ENCODE measurements at places on chromosomes 16 and 17.

- no peak for DNase-seq
Measured at GRCh38 chr17:8073627-8074484, 13.7 kb downstream of the ALOX12B start.

DNA sequence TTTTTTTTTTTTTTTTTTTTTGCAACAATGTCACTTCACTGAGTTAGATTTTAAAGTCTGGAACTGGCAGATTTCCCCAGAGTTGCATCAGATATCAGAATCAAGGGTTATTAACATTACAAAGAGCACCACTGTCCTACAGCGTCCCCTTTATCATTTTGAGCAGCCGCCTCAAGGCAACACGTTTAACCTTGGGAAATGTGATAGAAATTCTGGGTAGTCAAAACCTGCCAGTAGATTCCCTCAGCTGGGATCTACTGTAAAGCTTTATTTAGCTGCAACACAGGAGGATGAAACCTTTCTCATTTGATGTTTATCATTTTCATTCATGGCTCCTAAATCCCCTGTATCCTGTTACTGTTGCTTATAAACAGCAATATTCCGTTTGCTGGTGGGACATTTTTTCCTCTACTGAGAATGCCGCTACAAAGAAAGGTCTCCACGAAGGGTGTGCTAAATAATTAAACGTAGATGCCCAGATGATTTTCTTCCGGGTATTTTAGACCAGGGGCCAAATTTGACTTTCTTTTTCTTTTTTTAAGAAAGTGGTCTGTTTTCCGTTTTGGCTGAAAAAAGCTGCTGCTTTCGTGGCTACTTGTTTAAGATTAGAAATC is 436.1 kb upstream of the GOT2 start:
- no peak for DNase-seq

- no peak for DNase-seq
Measured at GRCh38 chr17:80485846-80486245, 9.4 kb upstream of the NPTX1 start.

DNA sequence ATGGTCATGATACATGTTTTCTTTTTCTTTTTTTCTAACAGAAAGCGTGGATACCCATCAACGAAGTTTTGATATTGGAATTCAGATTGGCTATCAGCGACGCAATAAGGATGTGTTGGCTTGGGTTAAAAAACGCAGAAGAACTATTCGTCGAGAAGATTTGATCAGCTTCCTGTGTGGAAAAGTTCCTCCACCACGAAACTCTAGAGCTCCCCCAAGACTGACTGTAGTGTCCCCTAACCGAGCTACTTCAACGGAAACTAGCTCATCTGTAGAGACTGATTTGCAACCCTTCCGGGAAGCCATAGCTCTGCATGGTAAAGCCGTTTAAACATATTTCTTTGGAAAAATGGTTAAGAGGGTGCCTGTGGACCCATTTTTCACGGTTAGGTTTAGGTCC is 11.5 kb downstream of the HAPSTR1 start:
- DNase-seq = no peak

GRCh38 chr16:31876951-31877828 is 3.6 kb downstream of the ZNF267 start:
- no peak for DNase-seq

DNA sequence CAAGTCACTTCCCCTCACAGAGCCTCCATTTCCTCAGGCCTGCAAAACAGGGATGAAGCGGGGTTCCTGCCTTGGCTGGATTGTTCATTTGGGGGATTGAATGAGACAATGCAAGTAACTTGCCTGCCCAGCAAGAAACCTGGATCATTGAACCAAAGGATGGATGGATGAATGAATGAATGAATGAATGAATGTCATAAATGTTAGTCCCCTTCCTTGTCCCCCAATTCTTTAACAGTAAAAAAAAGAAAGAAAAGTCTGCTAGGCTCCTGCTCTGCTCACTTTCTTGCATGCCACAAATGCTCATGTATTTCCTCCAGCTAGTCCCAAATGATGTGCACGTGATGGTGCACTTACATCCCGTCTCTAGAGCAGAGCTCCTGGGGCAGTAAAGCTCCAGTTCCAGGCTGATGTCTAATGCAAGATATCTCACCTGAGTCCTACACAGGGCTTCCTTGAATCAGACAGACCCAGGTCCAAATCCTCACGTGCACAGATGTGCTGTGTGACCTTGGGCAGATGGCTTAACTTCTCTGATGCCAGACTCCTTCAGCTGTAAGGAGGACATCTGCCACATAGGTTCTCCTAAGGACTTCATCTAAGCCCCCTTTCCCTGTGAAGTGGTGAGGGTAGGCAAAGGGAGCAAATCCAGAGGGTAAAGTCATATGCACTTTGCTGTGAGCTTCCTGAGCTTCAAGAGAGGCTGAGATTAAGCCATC is 45.5 kb downstream of the C16orf82 start:
- DNase-seq = no peak

- DNase-seq = no peak
Measured at GRCh38 chr16:23855010-23855409, 19.2 kb downstream of the PRKCB start.

DNA sequence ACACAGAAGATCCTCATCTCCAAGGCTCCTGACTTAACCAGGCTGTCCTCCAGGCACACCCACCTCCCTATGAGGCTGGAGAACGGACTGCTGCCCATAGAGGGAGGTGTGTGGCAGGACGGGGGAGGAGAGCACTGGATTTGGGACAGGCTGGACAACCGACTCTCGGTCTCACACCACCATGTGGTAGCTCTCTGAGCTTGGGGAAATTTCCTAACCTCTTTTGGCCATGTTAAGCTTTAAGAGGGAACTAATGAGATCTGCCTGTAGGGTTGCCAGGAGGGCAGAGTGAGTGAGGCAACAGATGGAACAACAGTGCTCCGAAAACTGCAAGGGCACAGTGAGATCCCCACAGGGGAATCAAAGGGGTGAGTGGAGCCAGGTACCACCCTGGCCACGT is 32.7 kb downstream of the RHBDL3 start:
- DNase-seq = no peak

GRCh38 chr16:9033125-9033830 is 58.2 kb upstream of the HAPSTR1 start:
- no peak for DNase-seq

DNA sequence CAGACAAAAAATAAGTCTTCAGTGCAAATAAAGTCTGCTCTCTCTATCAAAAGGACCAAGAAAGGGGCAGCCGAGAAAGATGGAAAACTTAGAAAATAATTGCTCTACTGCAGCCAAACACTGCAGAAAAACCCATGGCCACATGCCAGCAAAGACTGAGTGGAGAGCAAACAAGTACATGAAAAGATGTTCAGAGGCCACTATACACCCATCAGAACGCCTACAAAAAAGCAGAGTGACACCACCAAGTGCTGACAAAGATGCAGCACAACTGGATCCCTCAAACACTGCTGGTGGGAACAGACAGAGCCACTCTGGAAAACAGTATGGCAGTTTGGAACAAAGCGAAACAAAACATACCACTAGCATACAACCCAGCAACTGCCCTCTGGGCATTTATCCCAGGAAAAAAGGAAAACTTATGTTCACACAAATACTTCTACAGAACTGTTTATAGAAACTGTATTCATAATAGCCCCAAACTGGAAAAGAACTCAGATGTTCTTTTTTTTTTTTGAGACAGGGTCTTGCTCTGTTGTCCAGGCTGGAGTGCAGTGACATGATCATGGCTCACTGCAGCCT is 36.7 kb downstream of the KIAA0753 start:
- no peak for DNase-seq

- DNase-seq = no peak
Measured at GRCh38 chr17:1800240-1800639, 29.5 kb downstream of the SMYD4 start.

DNA sequence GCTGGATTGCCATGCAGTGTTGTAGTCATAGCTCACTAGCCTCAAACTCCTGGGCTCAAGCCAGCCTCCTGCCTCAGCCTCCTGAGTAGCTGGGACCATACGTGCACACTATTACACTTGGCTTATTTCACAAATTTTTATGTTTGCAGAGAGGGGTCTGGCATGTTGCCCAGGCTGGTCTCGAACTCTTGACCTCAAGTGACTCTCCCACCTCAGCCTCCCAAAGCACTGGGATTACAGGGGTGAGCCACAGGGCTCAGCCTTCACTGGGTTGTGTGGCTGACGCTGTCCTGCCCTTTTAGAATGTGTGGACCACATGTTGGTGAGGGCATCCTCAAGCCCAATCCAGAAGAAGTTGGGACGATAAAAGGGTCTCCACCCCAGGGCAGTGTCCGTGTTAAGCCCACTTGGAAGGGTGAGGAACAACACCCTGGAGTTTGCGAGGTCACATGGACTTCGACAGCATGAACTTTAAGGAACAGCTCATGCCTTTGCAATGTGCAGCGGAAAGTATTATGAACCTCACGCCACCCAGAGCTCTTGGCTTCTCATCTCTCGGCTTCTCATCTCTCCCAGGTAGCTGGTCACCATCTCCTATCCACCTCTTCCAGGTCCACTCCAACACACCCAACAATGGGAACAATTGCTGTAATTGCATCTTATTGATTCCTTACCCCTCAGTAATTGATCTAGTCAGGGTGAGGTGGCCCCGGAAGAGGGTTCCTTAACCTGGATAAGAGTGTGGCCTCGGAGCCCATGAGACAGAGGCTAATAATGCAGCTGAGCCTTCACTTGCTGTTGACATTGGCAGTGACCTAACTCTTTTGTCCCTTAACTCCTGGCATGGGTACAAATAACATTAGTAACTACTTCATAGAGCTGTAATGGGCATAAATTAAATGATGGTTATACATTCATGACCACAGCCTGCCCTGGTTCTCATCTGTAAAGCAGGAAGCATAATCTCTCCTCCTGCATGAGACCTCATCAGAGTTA is 6.7 kb downstream of the FOXL1 start:
- DNase-seq = no peak

- no peak for DNase-seq
Measured at GRCh38 chr17:19718041-19718612, 1.7 kb upstream of the SLC47A2 start.

DNA sequence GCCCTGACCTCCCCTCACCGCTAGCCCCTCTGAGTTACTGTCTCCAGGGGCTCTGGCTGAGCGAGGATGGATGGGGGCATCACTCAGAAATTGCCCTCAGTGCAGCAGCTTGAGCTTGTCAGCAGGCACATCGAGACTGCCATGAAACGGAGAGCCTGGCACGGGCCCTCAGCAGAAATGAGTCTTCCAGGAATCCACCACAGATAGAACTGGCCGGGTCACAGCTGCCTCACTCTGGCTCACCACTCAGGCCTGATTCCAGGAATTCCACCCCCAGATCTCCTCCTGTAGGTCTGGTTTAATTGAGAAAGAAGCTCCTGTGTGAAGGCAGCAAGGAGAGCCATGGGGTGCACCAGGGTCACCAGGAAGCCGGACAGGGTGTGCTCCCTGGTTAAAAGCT is 85.5 kb downstream of the GSG1L start:
- DNase-seq = no peak

DNA sequence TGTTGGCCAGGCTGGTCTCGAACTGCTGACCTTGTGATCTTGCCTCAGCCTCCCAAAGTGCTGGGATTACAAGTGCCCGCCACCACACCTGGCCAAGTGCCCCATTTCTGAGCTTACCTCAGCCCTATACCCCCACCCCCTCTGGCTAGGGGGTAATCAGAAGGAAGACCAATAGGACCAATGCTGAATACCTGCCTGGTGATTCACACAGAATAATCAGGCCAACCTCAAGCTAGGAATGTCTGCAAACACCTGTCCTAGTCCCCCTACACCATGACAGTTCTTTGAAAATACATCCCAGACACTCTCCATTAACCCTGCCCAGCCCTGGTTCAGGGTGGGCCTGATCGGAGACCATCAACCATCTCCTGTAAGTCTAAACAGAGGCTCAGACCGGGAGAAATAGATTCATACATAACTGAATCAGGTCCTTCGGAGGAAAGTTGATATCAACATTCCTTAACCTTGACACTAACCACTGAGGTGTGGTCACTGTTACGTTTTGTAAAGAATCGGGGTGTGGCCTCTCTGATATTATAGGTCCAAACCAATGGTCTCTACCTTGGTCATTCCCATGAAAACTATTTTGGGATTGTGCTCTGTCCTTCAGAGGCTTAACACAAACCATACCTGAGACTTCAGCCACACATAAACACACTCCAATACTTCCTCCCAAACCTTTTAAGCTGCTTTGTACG is 130.8 kb downstream of the GAS7 start:
- no peak for DNase-seq

GRCh38 chr16:75317532-75317931 is 66.1 kb upstream of the BCAR1 start:
- no peak for DNase-seq

GRCh38 chr17:72672729-72673128 is 419.8 kb downstream of the SLC39A11 start:
- no peak for DNase-seq

GRCh38 chr16:48340054-48340453 is 45.2 kb downstream of the SIAH1 start:
- no peak for DNase-seq

DNA sequence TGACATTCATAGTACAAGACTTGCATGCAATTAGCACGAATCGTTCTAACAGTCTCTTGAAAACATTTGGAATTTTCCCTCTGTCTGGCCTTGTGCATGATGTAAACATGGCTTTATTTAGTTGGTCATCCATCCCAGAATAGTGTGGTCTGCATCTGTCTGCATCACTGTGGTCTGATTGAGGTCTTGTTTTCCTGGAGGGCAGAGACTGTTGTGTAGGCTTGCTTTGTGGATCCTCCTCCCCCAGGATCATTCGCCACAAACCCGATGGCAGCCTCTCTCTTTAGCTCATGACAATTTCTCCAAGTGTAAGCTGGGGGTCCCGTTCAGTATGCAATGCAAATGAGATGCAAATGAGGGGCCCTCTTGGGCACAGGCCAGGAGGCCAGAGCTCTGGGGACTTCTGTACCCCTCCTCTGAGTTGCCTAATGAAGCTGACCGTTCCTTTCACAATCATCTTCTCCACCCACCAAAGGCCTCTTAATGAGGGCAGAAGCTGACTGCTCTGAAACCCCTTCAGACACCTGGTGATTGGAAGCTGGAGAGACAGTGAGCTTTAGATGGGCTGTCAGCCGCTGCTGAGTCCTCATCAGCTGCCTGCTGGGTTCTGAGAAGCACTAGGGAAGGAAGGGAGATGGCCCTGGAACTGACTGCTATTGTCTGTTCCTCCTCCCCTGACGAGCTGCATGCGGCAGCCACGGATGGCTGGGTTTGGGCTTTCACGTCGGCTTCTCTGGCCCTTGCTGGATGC is 201.2 kb upstream of the CACNG3 start:
- no peak for DNase-seq

- no peak for DNase-seq
Measured at GRCh38 chr17:36855459-36855858, 81.8 kb upstream of the LHX1 start.

GRCh38 chr17:78107976-78108725 is 20.4 kb downstream of the TMC6 start:
- no peak for DNase-seq

All from substantia nigra (tissue), 51 donors.